ENCODE measurements at places on chromosomes 6 and 20. TPM values are rescaled to one million over a fixed set of nuclear protein-coding genes. Genes with fewer than 3 reads are reported as not detected.
A peak's percentile ranks its signal among the peaks of the same experiment; 100 is the strongest.

Gene OPN5
- not detected for total RNA-seq

DNA sequence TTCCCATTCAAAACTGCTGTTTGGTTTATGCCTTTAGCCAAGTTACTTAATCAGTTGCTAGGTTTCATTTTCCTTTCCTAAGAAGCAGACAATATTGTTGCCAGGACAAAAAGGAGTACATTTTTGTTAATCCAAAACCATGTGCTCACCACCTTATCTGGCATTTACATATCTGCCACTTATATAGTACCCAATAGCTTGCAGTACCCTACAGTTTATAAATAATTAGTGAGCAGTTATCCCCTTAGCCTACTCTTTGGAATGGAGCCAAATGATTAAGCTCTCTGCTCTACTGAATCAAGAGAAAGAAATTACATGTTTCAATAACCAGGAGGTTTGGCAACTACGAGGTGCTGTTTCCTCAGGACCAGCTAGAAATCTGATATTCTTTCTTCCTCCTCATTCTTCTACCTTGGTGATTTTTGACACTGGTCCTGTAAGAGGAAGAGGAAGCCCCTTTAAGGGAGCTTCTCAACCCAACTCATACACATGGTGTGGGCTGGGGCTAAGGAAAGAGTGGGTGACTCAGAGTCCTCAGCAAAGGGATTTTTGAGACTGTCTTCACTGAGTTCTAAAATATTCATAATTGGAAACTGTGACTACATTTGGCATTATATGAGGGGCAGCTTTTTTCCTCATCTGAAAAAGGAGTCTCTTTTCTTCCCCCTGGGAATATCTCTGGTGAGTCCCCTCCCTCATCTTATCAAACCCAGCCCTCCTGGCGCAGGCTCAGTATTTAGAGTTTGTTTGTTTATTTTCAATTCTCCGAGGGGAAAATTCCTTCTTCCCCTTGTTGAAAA is 1.5 kb downstream of the ZNFX1 start:
- peaks cover 52% of the 10 kb centered on the region for H3K36me3 ChIP-seq
- H3K4me1 ChIP-seq = peaks cover 47% of the 10 kb centered on the region
- DNase-seq = peak; percentile 71
- H3K4me3 ChIP-seq = peak overlapping the region; percentile 76

DNA sequence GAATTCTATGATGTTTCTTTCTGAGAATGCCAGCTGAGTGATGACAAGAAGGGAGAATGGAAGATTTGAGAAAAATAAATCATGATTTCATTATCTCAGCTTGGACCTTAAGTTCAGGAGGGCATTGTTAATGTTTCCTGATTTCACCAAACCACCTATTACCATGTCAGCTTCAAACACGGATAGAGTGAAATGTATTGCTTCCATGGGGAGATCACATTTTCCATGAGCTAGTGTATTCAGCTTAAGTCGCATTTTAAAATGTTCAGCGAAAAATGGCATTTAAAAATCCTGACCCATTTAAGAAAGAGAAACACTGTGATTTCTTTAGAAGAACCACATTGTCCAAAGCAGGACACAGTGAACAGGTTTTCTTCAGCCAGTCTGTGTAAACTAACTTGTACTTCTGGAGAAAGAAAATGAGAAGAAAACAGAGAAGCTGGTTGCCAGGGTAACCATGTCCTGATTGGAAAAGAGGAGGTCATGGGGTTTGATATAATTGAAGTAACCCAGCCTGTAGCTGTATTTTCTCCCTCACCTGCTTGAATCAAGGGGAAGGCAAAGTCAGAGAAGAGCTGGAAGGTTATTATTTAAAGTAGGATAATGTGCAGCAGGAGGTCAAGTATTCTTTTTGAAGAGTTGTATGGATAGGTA is 684.1 kb upstream of the NRSN1 start:
- H3K4me1 ChIP-seq = no peaks in the 10 kb centered on the region
- no peak for DNase-seq
- no peak overlapping the region for H3K27ac ChIP-seq
- no peaks in the 10 kb centered on the region for H3K27me3 ChIP-seq
- no peak overlapping the region for H3K4me3 ChIP-seq
- H3K36me3 ChIP-seq = no peaks in the 10 kb centered on the region

DNA sequence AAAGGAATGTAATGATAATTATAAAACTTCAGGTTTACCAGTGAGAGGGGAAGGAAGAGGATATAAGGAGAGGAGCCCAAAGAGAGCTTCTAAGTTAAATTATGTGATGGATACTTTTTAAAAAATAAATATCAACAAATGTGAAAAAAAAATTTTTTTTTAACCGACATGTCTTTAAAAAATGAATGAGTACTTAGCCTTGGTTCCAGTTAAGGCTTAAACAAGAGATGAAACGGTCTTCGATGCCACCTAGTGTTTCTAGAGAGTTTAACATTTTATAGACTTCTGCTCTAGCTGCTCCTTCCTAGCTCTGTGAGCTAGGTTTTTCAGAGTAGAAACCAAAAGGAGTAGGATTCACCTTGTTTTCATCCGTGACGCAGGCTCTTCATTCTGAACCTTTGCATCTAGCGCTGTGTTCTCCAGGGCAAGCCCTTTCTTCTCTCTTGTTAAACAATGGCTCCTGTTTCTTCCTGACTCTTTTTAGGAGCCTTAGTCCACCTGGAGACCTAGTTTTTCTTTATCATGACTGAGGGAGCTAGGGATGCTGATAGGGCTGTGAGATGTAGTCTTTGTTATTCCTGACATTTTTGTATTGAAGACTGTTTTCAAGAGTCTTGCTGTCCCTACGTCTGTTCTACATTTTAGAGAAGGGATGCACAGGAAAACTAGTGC is 42.4 kb upstream of the GNRH2 start:
- no peak overlapping the region for H3K4me3 ChIP-seq
- DNase-seq = peak; percentile 68
- H3K36me3 ChIP-seq = peaks cover 33% of the 10 kb centered on the region
- H3K27me3 ChIP-seq = no peaks in the 10 kb centered on the region

- no peaks in the 10 kb centered on the region for H3K27me3 ChIP-seq
- no peaks in the 10 kb centered on the region for H3K36me3 ChIP-seq
- peaks cover 15% of the 10 kb centered on the region for H3K4me1 ChIP-seq
- peak; percentile 37 for DNase-seq
Measured at GRCh38 chr6:26556263-26557070, 18.3 kb downstream of the HMGN4 start.

DNA sequence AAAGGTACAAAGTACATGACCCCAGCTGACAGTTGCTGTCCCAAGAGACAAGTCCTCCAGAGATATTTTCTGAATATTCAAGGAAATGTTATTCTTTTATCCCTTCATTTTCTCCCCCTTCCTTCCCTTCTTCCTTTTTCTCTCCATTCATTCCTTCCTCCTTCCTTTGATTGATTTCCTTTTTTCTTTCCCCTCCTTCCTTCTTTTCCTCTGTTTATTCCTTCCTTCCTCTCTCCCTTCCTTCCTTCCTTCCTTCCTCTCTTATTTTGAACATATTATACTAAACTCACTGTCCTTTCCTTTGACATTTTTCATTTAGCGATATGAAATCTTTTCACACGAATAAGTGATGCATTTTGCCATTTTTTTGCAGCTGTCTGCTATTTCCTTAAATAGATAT is 73.2 kb upstream of the HDDC2 start:
- H3K27me3 ChIP-seq = peaks cover 6% of the 10 kb centered on the region
- no peak overlapping the region for H3K4me3 ChIP-seq
- no peaks in the 10 kb centered on the region for H3K36me3 ChIP-seq

DNA sequence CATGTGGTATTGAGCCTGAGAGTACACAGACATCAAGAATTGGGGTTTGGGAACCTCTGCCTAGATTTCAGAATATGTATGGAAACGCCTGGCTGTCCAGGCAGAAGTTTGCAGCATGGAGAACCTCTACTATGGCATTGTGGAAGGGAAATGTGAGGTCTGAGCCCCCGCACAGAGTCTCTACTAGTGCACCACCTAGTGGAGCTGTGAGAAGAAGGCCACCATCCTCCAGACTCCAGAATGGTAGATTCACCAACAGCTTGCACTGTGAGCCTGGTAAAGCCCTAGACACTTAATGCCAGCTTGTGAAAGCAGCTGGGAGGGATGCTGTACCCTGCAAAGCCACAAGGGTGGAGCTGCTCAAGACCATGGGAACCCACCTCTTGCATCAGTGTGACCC is 658.2 kb downstream of the HACE1 start:
- H3K27me3 ChIP-seq = no peaks in the 10 kb centered on the region
- H3K36me3 ChIP-seq = no peaks in the 10 kb centered on the region
- no peak overlapping the region for H3K4me3 ChIP-seq
- no peaks in the 10 kb centered on the region for H3K4me1 ChIP-seq
- no peak overlapping the region for H3K27ac ChIP-seq
- DNase-seq = no peak

- no peak overlapping the region for H3K27ac ChIP-seq
- H3K36me3 ChIP-seq = no peaks in the 10 kb centered on the region
- H3K4me1 ChIP-seq = no peaks in the 10 kb centered on the region
- H3K27me3 ChIP-seq = no peaks in the 10 kb centered on the region
- no peak for DNase-seq
- H3K4me3 ChIP-seq = no peak overlapping the region
Measured at GRCh38 chr6:123997223-123997622, 193.6 kb downstream of the NKAIN2 start.

DNA sequence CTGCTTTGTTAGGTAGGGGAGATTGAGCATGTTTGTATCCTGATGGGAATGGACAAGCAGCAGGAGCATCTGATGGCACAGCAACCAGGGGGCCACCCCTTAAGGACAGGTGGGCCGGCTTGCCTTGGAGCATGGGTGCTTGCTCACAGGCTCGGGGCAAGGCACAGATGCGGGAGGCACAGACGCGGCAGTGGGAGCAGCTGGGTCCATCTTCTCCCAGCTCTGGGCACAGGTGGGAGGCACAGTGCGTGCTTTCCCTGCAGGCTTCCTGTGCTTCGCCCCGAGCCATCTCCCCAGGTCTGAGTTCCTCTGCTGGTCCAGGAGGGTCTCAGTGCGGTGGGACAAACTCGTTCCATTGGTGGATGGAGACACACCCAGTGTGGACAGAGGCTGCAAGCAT is 73.6 kb upstream of the BHLHE23 start:
- no peak overlapping the region for H3K27ac ChIP-seq
- DNase-seq = no peak
- no peaks in the 10 kb centered on the region for H3K4me1 ChIP-seq
- H3K4me3 ChIP-seq = no peak overlapping the region
- H3K27me3 ChIP-seq = no peaks in the 10 kb centered on the region
- H3K36me3 ChIP-seq = no peaks in the 10 kb centered on the region

Gene NKX2-4
- total RNA-seq = not detected

DNA sequence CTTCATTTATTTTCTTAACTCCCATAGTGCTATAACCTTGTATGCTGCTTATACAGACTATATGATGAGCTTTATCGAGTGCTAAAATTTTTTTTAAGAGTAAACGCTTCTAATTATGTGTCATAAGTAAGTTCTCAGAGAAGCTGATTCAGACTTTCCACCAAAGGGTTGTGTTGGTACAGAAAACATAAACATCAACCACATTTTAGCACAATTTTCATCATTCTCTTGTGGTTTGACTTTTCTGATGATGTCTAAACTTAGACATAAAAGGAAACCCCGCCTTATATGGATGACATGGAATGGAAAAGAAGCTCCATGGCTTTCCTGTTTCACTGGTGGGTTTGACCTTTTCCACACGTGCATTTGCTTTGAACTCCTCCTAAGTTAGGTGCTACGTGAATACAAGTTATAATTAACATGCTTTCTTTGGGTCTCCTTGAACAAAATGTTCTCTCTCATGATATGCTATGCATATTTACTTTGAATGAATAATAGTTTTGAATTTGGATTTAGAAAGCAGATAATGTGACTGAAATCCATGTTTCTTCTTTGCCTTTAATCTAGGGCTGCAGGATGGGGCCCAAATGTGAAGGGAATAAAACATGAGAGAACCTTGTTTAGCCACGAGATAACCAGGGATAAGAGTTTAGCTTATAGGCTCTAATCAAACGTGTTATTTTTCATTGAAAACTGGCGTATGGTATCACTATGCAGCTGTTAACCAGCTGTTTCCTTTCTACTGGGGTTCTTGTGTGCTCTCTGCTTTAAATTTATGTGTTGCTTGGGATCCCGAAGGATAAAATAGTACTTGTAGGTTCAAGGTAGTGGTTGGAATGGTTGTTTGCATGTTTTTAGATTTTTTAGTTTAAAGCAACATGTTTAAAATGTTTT is 127.1 kb upstream of the AHI1 start:
- H3K36me3 ChIP-seq = no peaks in the 10 kb centered on the region
- H3K27me3 ChIP-seq = no peaks in the 10 kb centered on the region
